ENCODE measurements at places on chromosomes 1 and 21.
A peak's percentile ranks its signal among the peaks of the same experiment; 100 is the strongest.

DNA sequence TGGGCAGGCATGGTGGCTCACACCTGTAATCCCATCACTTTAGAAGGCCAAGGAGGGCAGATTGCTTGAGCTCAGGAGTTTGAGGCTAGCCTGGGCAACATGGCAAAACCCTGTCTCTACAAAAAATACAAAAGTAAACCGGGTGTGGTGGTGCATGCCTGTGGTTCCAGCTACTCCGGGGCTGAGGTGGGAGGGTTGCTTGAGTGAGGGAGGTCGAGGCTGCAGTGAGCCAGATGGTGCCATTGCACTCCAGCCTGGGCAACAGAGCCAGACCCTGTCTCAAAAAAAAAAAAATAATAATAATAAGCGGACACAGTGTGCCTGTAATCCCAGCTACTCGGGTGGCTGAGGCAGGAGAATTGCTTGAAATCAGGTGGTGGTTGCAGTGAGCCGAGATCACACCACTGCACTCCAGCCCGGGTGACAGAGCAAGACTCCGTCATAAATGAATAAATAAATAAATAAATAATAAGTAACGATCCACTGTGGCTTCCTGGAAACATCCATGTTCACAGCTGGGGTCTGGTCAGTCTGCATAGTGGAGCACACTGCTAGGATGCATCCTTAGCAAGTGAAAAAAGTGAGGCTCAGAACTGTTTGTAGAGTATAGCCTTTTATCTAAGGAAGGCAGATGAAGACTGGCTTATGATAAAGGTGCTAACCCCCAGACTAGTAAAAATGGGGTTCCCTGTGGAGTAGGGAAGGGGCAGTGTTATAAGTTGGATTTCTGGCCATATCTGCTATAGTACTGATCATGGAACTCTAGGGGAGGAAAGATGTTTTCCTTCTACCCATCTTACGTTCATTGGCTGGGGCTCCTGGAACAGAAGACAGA is 15.7 kb downstream of the PKNOX1 start:
- no peak for DNase-seq

- DNase-seq, result no peak
These were observed 9.0 kb upstream of the EPS8L3 start for GRCh38 chr1:109772658-109773202.

DNA sequence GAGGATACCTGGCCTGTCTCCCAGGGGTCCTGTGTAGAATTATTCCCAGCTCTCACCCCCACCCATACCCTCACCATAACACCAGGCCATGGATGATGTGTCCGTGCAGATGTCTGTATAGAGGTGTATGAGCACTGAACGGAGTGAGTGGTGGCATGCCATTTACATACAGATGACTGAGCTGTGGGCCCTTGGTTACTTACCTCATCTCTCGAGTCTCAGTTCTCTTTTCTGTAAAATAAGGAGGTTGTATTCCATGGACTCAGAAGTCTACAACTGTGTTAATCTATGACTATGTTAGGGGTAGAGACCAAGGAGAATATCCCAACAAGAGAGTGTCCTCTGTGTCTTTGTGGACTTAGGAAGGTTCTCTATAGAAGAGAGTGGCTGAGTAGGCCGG is 65.6 kb upstream of the CD1D start:
- DNase-seq, result no peak

GRCh38 chr1:213268221-213268620 is 217.2 kb downstream of the RPS6KC1 start:
- DNase-seq, result no peak

- no peak for DNase-seq
These were observed 119.7 kb downstream of the PROX1 start for GRCh38 chr1:214107322-214108096.

GRCh38 chr1:65278376-65279069 is 30.8 kb upstream of the DNAJC6 start:
- DNase-seq, result no peak

DNA sequence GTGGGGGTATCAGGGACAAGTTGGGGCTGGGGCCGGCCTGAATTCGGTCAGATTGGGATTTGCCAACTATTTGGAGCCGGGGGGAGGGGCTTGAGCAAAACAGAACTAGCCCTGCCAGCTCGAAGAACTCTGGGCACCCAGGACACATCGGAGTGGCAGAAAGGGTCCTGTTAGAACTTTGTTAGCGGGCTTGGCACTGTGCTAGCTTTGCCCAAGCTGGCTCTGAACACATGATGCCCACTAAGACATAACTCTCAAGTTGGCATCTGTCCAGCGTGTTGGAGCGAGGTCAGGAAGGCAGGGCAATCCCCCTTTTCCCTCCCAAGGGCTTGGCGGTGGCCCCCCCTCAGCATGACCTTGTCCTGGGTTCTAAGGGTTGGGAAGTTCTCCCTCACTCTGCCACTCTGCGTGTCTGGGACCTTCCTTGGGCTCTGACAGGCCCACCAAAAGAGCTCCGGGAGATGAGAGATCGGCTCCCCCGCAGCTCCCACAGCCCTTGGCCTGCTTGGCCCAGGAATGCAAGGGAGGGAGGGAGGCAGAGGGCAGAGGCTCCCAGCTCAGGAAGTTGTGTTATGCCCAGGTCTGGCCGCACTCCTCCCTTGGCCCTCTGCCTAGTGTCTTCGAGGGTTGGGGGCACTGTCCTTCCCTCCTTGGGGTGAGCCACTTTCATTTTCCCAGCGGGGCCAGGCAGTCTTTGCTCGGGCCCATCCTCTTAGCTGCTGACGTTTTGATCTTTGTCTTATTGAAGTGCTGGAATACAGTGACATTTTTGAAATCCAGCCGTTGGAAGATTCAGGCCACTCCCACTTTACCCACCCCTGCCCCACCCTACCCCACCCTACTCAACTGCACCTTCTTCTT is 1.2 kb downstream of the LMNA start:
- no peak for DNase-seq

DNA sequence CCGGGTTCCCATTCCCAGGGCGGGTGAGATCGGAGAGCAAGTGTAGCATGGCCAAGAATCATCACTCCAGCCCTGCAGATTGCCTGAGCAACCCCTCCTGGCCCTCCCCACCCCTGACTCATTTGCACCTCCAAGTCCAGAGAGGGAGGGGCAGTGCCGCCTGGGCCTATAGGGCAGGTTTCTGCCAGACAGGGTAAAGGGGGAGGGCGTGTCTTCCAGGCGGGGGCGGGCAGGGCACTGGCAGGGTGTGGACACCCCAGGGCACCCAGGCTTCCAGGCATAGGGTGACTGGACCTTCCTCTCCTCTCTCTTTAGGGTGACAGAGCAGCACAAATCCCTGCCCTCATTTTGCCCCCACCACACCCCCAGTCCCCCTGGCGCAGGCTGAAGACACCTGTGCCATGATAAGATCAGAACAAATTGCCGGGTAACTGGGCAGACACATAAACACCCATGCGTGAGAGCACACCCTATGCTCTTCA is 3.2 kb upstream of the CRYBG2 start:
- DNase-seq, result no peak

DNA sequence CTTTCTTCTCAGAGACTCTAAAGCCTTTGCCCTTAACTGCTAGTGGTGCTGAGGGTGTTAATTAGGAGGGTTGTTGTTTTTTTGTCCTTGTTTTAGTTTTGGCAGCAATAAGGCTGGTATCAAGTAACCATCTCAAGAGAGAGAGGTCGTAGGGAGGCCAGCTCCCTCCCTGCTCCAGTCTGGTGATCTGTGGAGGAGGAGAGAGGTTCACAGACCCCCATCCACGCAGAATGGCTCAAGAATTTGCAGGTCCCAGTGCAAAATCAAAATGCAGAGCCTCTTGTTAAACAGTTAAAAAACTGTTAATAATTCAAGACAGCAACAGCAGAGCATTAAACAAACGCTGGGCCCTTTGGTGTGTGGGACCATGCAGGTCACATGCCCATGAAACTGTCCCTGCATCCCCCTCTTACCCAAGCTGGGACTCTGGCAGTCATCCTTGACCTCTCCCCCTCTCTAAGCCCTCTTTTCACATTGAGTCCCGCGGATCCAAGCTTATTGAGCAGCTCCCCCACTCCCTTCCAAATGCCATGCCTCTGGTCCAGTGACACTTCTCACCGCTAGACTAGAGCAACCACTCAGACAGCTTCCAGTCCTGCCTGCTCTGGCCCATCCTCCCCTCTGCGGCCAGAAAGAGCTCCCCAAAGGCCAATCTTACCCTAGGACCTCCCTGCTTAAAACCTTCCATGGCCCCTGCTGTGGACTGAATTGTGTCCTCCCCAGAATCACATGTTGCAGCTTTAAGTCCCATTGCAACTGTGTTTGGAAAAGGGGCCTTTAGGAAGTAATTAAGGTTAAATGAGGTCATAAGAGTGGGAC is 47.7 kb upstream of the RPL11 start:
- DNase-seq, result no peak

GRCh38 chr1:19313636-19313959 is 1.5 kb downstream of the SLC66A1 start:
- DNase-seq, result no peak

- DNase-seq, result no peak
These were observed 45.5 kb upstream of the RAVER2 start for GRCh38 chr1:64699327-64699726.

DNA sequence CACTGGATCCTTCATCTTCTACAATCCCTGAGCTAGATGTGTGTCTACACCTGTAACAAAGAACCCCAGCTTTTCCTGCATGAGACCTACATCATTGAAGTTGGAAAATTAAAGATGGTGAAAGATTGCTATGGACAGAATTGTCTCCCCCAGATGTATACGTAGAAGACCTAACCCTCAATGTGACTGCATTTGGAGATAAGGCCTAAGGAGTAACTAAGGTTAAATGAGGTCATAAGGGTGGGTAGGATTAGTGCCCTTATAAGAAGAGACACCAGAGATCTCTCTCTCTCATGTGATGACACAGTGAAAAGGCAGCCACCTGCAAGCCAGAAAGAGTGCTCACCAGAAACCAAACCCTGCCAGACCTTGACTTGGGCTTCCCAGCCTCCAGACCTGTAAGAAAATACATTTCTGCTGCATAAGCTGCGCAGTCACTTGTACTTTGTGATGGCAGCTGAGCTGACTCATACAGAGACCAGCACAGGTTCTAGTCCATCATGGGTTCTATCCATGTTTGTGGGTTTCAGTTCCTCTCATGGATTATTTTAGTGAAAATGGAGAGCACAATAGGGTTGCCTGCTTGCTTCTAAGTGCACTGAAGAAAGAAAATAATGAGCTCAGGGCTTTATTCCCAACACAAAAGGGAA is 180.8 kb downstream of the TPR start:
- DNase-seq, result no peak

GRCh38 chr1:164515711-164516331 is 43.2 kb upstream of the PBX1 start:
- DNase-seq, result peak; percentile 44

DNA sequence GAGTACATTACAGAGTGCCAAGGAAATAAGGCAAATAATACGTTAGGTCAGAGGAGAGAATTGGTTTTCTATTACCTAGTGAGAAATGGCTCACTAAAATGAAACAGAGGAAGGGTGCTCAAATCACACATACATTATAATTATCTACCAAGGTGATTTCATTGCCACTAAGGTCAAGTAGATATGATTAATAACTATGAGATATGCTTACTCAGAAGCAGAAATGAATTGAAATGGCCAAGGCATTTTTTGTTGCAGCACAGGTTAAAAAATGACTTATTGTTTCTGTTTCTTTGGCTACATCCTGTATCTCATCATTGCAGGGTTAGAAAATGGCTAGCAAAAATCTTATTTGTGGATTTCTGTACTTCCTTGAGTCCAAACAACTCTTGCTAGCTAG is 154.5 kb upstream of the GORAB start:
- no peak for DNase-seq

DNA sequence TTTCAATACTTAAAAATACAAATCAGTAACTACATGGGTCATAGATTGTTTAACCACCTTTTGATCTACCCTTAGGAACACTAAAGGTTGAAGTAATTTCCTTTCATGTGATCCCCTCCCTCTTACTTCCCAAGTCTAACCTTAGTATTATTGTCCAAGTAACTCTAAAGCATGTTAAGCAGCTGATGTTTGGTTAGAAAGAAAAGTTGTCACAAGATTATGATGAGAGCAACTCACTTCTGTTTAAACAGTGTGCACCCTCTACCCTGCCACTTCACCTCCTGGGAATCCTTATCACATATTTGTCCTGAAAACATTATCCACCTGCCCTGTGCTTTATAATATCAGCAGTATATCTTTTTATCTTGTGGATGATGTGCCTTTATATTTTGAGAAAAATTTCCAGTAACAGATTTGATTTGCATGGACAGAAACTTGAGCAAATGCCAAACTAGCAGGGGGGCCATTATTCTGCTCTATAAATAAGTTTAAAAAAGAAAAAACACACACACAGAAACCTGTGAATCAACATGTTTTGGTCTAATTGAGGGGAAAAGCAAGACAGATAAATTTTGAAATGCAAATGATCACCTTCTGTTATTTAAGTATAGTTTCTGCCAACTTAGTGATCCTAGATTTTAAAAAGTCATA is 194.3 kb downstream of the RPS6KC1 start:
- no peak for DNase-seq

GRCh38 chr1:241841691-241842090 is 6.3 kb upstream of the EXO1 start:
- no peak for DNase-seq

DNA sequence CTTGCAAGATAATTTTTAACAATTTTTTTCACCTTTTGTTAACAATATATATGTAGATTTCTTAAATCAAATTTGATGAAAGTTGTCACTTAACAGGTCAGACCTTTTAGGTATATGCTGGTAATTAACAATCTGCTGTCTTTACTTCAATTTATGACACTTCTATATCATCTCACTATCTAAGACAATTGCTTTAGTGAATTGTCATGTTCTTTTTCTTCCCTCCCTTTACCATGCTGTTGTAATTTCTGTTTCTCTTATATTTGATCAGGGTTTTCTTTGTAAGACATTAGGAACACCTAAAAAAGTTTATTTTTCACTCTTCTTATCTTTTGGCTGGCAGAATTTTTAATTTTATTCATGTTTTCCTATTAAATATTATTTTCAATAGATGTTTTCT is 2.0 kb downstream of the IFI16 start:
- DNase-seq, result no peak

DNA sequence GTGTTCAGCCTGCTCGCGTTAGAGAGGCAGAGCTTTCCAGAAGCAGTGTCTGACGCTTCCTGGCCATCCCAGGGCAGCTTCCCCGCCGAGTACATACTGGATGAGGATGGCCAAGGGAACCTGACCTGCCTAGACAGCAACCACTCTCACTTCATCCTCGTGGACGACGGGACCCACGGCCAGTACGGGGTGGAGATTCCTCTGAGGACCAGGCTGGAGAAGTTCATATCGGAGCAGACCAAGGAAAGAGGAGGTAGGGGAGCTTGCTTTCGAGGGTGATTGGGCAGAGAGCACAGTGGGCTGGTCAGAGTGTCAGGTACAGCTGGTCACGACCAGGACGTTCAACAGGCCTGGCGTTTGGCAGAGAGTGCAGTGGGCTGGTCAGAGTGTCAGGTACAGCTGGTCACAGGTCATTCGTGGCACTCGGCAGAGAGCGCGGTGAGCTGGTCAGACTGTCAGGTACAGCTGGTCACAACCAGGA is 22.4 kb downstream of the TRPM2 start:
- no peak for DNase-seq

DNA sequence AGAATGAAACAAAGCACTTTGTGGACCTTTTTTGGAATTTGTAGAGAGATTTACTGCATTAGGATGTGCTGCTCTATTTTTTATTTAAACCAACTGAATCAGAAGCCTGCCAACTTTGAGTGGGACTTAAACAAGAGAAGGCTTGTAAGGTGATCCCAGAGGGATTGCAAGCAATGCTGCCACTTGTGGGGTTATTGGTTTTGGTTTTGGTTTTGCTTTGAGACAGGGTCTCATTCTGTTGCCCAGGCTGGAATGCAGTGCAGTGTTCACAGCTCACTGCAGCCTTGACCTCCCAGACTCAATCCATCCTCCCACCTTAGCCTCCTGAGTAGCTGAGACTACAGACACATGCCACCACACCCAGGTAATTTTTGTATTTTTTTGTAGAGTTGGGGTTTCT is 32.2 kb upstream of the GNG5 start:
- no peak for DNase-seq

Measured in fibroblast of the conjunctiva (primary cell).